ENCODE measurements at places on chromosomes 3 and 15.
A peak's percentile ranks its signal among the peaks of the same experiment; 100 is the strongest.

DNA sequence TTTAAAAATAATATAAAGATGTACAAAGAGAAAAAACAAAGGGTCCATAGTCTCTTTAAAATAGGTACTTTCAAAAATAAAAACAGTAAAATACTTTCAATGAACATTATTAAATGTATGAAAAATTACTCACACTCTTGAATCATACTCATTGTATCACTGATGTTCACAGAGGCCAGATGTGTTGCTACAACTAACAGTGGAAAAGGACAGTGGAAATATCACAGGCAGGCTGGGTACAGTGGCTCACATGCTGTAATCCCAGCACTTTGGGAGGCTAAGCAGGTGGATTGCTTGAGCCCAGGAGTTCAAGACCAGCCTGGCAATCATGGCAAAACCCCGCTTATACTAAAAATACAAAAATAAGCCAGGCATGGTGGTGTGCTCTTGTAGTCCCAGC is 26.8 kb downstream of the NPHP3 start:
- DNase-seq: no peak

GRCh38 chr15:40289140-40289775 is 6.4 kb upstream of the ANKRD63 start:
- no peak for DNase-seq

- no peak for DNase-seq
Observed at GRCh38 chr15:31409171-31409570, 82.5 kb downstream of the KLF13 start.

DNA sequence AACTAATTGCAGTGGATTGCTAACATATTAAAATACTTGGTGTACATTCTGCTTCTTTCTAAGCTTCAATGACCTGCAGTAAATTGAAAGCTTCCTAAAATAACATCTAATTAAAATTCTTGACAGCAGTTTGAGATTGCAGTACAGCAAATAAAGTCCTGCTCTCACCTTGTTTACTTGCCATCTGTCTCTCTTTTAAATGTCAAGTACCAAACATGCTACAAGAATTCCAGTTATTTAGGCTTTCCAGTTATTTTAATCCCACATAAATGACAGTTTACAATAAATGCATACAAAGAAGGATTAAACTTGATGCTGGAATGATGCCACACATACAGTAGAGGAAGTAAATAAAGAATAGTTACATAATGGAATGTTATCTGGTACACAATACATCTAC is 33.2 kb downstream of the CBLB start:
- peak; percentile 43 for DNase-seq

DNA sequence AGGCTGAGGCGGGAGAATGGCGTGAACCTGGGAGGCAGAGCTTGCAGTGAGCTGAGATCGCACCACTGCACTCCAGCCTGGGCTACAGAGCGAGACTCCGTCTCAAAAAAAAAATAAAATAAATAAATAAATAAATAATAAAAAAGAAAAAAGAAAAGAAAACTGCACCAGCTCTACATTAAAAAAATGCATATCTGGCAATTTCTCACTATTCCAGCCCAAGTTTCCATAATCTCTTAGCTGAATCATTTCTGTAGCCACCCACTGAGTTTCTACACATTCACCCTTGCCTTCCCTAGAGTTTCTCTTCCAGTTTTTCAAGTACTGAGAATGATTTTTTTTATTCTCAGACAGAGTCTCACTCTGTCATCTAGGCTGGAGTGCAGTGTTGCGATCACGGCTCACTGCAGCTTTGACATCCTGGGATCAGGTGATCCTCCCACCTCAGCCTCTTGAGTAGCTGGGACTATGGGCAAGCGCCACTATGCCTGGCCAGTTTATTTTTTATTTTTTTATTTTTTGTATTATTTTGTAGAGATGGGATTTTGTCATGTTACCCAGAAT is 24.5 kb upstream of the SLC7A14 start:
- no peak for DNase-seq

GRCh38 chr15:77980098-77980497 is 97.4 kb downstream of the TBC1D2B start:
- no peak for DNase-seq

DNA sequence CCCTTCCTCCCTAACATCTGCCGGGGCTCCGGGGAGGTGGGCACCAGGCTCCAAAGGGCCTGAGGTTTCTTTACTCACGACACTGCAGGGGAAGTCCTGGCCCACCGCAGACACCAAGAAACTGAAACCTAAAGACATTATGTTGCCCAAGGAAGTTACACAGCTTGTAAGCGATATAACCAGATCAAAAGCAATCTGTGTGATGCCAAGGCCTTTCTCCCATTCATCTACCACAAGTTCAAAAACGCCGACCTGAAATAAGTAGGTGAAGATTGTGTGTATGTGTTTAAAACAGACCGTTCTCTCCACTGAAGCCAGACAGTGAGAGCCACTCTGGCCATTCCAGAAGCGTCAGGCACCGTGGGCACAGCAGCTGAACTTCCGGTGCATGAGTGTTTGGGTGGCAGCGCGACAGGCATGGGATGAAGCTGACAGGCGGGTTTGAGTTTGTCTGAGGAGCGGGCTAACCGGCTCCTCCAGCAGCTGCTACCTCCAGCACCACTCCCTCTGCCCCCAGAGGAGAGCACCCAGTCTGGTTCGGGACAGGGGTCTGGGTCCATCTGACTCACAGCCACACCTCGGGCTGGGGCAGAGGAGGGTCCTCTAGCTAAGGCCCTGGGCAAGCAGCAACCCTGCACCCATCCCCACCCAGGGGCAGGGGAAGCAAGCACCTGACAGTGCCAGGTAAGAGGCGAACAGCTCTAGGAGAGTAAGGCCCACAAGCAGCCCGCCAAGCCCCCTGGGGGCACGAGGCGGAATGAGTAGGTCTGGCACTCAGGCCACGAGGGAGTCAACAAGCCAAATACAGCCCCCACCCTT is 1.3 kb downstream of the TNK2 start:
- no peak for DNase-seq

- DNase-seq: no peak
Observed at GRCh38 chr3:146142757-146143156, 18.2 kb downstream of the PLOD2 start.
